ENCODE measurements at places on chromosomes 6 and 20.

DNA sequence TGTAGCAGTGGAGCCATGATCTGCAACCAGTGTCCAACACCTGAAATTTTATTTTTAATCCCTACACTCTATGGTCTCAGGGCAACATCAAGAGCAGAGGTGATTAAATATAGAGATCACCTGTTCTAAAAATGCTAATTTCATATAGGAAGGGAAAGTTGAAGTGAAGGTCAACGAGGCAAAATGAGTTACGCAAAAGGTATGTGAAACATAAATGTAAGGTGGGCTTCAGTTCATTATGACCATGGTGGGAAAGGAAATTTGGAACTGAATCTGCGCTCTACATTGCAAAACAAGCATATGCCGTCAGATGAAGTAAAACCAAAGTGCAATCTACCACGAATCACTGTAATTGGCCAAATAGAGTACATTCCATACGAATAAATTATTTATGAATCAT is 35.2 kb upstream of the STMND1 start:
- DNase-seq: no peak

- no peak for DNase-seq
Observed at GRCh38 chr6:80321011-80321410, 214.5 kb downstream of the BCKDHB start.

- no peak for DNase-seq
Observed at GRCh38 chr6:112640891-112641290, 293.8 kb downstream of the RFPL4B start.

DNA sequence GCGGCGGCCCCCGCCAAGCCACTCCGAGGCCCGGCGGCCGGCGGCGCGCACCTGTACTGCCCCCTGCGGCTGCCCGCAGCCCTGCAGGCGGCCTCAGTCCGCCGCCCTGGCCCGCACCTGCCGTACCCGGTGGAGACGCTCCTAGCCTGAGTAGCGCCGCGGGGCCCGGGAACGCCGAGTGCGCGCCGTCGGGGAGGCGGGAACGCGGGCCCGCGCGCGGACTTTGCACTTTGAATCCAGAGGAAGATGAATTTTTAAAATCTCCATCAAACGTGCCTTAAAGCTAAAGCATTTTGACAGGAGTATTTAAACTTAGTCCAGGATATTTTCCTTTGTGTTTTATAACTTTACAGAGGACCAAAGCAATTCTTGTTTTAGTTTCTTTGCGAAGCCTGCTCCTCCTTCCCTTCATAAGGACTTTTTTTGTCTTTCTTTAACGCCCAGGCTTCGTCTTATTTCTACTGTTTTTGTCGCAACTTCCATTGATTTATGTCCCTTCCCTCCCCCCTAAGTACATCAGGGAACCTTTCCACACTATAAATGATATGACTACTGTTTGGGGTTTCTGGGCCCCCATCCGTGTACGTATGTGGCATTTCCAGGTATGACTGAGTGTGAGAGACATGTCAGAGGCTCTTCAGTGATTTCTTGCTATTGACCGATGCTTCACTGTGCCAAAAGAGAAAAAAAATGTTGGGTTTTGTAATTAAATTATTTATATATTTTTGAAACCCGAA is 2.0 kb downstream of the FOXQ1 start:
- peak; percentile 55 for DNase-seq

All from stimulated activated CD4-positive, alpha-beta T cell treated with anti-CD3 and anti-CD28 coated beads, Interleukin-15, amount 100 ng/mL, for 24 hours (primary cell).